ENCODE measurements at places on chromosomes 6 and 20.

GRCh38 chr6:1317302-1317815 is 5.5 kb downstream of the FOXQ1 start:
- H3K4me3 ChIP-seq, result no peak overlapping the region
- H3K27ac ChIP-seq, result no peak overlapping the region
- H3K36me3 ChIP-seq, result no peaks in the 10 kb centered on the region
- peaks cover 7% of the 10 kb centered on the region for H3K4me1 ChIP-seq
- DNase-seq, result no peak
- no peaks in the 10 kb centered on the region for H3K27me3 ChIP-seq

- no peak overlapping the region for H3K4me3 ChIP-seq
- no peak overlapping the region for H3K27ac ChIP-seq
- H3K27me3 ChIP-seq, result no peaks in the 10 kb centered on the region
- no peaks in the 10 kb centered on the region for H3K4me1 ChIP-seq
- no peaks in the 10 kb centered on the region for H3K36me3 ChIP-seq
Measured at GRCh38 chr6:170489836-170490235, 63.3 kb downstream of the PSMB1 start.

DNA sequence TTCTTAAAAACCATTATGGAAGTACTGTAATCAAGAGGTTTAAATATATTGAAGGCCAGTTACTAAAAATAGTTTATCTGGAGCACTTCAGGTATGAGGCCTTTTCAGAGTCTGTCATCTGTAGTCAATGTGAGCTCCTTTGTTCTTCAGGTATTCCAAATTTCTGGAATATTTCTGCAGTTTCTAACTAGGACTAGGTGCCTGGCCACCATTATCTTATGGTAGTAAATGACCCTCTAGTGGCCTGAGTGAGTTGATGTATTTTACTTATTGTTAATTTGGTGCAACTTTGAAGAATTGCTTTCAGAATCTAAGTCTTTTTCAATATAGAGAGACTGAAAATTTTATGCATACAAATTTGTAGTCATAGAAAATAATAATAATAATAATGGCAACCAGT is 95.2 kb upstream of the FLRT3 start:
- no peak for DNase-seq
- no peaks in the 10 kb centered on the region for H3K27me3 ChIP-seq
- no peak overlapping the region for H3K27ac ChIP-seq
- H3K36me3 ChIP-seq, result no peaks in the 10 kb centered on the region

DNA sequence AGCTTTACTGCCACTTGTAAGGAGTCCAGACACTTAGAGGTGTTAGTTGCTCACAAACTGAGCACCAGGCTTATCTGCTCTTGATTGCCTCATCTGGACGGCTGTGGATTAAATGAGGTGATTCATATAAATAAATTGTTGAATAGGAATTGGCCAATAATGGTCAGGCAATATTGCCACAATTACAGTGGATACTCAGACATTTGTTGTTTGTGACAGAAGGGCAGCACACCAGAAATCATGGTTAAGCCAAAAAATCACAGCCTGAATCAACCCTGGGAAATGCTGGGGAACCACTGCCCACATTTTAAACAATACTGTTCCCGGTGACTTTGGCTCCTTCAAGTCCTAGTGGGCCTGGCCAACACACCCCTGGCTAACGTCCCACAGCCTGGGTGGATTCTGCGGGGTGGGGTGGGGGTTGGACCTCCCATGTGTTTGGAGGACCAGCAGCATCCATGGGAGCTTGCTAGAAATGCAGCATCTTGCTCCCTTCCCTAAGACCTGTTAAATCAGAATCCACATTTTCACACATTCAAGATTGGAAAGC is 29.5 kb upstream of the SPDEF start:
- H3K4me1 ChIP-seq, result no peaks in the 10 kb centered on the region
- H3K36me3 ChIP-seq, result no peaks in the 10 kb centered on the region
- H3K27ac ChIP-seq, result no peak overlapping the region
- H3K27me3 ChIP-seq, result no peaks in the 10 kb centered on the region
- peak; percentile 41 for DNase-seq

DNA sequence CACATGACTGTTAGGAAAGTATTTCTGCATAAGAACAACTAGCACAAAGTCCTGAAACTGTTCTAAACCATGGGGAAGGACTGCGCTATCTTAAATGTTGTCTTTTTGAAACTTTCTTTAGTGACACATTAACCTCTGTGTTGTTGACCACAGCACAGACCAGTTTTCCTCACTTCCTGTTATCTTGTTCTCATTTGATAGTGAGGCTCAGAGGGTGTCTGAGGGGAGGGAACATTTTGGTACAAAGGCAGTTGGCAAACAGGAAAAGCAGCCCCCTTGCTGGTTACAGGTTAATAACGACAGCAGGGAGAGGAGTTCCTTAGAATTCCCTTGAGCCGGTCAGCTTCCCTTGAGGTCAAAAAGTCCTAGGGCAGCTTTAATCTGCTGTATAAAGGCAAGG is 143.5 kb upstream of the BMP2 start:
- no peaks in the 10 kb centered on the region for H3K4me1 ChIP-seq
- no peak for DNase-seq
- H3K36me3 ChIP-seq, result no peaks in the 10 kb centered on the region
- H3K27ac ChIP-seq, result no peak overlapping the region

- no peaks in the 10 kb centered on the region for H3K4me1 ChIP-seq
- no peak overlapping the region for H3K4me3 ChIP-seq
- no peaks in the 10 kb centered on the region for H3K27me3 ChIP-seq
- no peaks in the 10 kb centered on the region for H3K36me3 ChIP-seq
Measured at GRCh38 chr6:25014791-25015560, 79.2 kb upstream of the RIPOR2 start.

GRCh38 chr6:3808199-3808598 is 41.0 kb upstream of the FAM50B start:
- H3K27ac ChIP-seq, result no peak overlapping the region
- DNase-seq, result no peak
- no peaks in the 10 kb centered on the region for H3K4me1 ChIP-seq
- no peak overlapping the region for H3K4me3 ChIP-seq
- H3K36me3 ChIP-seq, result no peaks in the 10 kb centered on the region

DNA sequence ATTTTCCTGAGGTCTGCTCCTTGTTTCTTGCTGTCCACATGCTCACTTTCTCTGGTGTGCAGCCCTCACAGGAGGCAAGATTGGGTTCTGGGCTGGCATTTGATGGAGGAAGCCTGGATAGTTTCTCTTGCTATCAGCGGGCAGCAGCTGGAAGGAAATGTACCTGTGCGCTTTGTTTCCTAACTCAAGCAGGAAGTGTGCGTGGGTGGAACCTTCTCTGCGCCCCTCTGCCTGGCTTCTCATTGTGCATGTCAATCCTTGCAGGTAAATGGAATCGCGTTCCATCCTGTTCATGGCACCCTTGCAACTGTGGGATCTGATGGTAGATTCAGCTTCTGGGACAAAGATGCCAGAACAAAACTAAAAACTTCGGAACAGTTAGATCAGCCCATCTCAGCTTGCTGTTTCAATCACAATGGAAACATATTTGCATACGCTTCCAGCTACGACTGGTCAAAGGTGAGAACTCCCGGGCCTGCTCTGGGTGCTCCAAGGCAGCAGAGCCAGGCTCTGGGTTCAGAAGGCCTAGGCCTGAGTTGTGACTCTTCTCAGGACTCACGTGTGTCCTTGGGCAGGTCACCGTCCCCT is 16.8 kb upstream of the RBM38 start:
- no peak overlapping the region for H3K27ac ChIP-seq
- no peaks in the 10 kb centered on the region for H3K27me3 ChIP-seq
- H3K36me3 ChIP-seq, result peaks cover 2% of the 10 kb centered on the region
- no peak for DNase-seq
- H3K4me1 ChIP-seq, result no peaks in the 10 kb centered on the region

- no peak for DNase-seq
- H3K27ac ChIP-seq, result peak overlapping the region; percentile 63
- H3K36me3 ChIP-seq, result no peaks in the 10 kb centered on the region
- no peaks in the 10 kb centered on the region for H3K27me3 ChIP-seq
Measured at GRCh38 chr6:33375143-33375671, 16.4 kb upstream of the KIFC1 start.

- H3K27ac ChIP-seq, result no peak overlapping the region
- DNase-seq, result no peak
- no peak overlapping the region for H3K4me3 ChIP-seq
- no peaks in the 10 kb centered on the region for H3K4me1 ChIP-seq
- no peaks in the 10 kb centered on the region for H3K36me3 ChIP-seq
- H3K27me3 ChIP-seq, result no peaks in the 10 kb centered on the region
Measured at GRCh38 chr6:97841763-97842162, 558.7 kb upstream of the MMS22L start.

DNA sequence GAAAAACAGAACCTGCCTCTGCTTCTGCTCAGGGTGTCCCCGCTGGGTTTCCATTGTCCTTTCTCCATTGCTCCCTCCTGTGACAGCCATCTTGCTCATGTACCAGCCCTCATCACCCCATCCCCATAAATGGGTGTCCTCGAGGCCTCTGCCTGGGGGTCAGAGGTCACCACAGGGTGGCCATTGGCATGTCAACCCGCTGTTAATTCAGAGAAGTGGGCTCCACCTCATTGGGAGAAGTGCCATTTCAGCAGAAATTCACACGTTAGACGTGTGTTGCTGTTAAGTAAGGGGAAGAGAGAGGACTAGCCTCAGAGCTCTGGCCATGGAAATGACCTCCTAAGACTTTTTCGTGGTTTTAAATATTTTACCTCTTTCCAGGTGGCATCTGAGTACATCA is 71.9 kb downstream of the PTPN1 start:
- no peaks in the 10 kb centered on the region for H3K27me3 ChIP-seq
- H3K36me3 ChIP-seq, result peaks cover 96% of the 10 kb centered on the region
- no peak overlapping the region for H3K4me3 ChIP-seq
- H3K27ac ChIP-seq, result peak overlapping the region; percentile 64

- H3K4me1 ChIP-seq, result no peaks in the 10 kb centered on the region
- H3K36me3 ChIP-seq, result no peaks in the 10 kb centered on the region
- no peak overlapping the region for H3K4me3 ChIP-seq
- DNase-seq, result no peak
- peak overlapping the region; percentile 35 for H3K27ac ChIP-seq
- H3K27me3 ChIP-seq, result no peaks in the 10 kb centered on the region
Measured at GRCh38 chr6:149080511-149080910, 237.0 kb upstream of the TAB2 start.

DNA sequence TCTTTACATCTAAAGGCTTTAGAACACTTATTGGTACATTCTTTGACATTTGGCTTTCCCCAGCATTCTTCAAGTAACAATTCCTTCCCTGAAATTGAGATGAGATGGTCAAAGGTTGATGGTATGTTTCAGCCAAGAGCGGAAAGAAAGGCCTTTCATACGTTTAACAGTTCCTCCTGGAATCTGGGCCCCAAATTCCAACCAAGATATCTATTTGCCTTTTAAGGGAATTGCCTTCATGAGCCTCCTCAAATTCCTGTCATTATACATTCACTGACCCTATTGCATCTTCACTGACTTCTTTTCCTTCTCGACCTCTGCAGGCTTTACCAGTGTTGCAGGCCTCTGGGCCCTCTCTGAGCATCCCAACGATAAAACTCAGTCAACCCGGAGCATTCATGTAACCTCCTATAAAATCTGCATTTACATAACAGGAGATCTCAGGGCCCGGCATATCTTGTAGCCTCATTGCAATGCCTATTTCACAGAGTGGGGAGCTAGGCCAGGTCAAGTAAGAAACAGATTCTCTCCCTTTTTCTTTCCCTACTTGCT is 18.3 kb upstream of the WFDC9 start:
- H3K27ac ChIP-seq, result no peak overlapping the region
- H3K36me3 ChIP-seq, result no peaks in the 10 kb centered on the region
- no peaks in the 10 kb centered on the region for H3K4me1 ChIP-seq
- H3K27me3 ChIP-seq, result no peaks in the 10 kb centered on the region

- no peaks in the 10 kb centered on the region for H3K27me3 ChIP-seq
- peak; percentile 45 for DNase-seq
- no peaks in the 10 kb centered on the region for H3K36me3 ChIP-seq
- no peak overlapping the region for H3K4me3 ChIP-seq
- no peaks in the 10 kb centered on the region for H3K4me1 ChIP-seq
Measured at GRCh38 chr6:54284161-54284860, 23.9 kb upstream of the TINAG start.

DNA sequence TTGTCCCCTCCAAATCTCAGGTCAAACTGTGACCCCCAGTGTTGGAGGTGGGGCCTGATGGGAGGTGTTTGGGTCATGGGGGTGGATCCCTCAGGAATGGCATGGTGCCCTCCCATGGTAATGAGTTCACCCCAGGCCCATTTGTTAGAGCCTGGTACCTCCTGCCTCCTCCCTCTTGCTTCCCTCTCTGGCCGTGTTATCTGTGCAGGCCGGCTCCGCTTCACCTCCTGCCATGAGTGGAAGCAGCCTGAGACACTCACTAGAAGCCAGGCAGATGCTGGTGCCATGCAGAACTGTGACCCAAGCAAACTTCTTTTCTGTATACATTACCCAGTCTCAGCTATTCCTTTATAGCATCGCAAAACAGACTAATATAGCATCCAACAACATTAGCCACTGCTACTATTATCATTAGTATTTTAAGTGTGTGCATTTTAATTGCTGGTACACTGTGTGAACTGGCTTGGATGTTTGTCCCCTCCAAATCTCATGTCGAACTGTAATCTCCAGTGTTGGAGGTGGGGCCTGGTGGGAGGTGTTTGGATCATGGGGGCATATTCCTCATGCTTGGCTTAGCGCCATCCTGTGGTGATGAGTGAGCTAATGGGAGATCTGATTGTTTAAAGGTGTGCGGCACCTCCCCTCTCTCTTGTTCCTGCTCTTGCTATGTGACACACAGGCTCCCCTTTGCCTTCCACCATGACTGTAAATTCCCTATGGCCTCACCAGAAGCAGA is 12.2 kb upstream of the OSER1 start:
- H3K27me3 ChIP-seq, result no peaks in the 10 kb centered on the region
- no peak overlapping the region for H3K27ac ChIP-seq
- no peaks in the 10 kb centered on the region for H3K36me3 ChIP-seq
- no peaks in the 10 kb centered on the region for H3K4me1 ChIP-seq
- H3K4me3 ChIP-seq, result no peak overlapping the region

- DNase-seq, result no peak
- H3K27me3 ChIP-seq, result no peaks in the 10 kb centered on the region
- peak overlapping the region; percentile 66 for H3K27ac ChIP-seq
- H3K4me3 ChIP-seq, result peak overlapping the region; percentile 9
- no peaks in the 10 kb centered on the region for H3K36me3 ChIP-seq
- peaks cover 12% of the 10 kb centered on the region for H3K4me1 ChIP-seq
Measured at GRCh38 chr20:38152175-38152620, 12.9 kb downstream of the TGM2 start.

GRCh38 chr6:17923401-17923863 is 64.0 kb downstream of the KIF13A start:
- no peak for DNase-seq
- no peaks in the 10 kb centered on the region for H3K4me1 ChIP-seq
- no peak overlapping the region for H3K4me3 ChIP-seq
- no peaks in the 10 kb centered on the region for H3K27me3 ChIP-seq

- H3K27me3 ChIP-seq, result no peaks in the 10 kb centered on the region
- H3K4me1 ChIP-seq, result peaks cover 17% of the 10 kb centered on the region
- no peaks in the 10 kb centered on the region for H3K36me3 ChIP-seq
- DNase-seq, result no peak
- H3K4me3 ChIP-seq, result no peak overlapping the region
- H3K27ac ChIP-seq, result no peak overlapping the region
Measured at GRCh38 chr6:11368264-11368663, 135.8 kb upstream of the NEDD9 start.
